T-helper 17 cell (primary cell): ENCODE measurements at places on chromosomes 5 and 9.

GRCh38 chr5:158294701-158295100 lies 435.8 kb upstream of the CLINT1 start:
- DNase-seq = no peak

DNA sequence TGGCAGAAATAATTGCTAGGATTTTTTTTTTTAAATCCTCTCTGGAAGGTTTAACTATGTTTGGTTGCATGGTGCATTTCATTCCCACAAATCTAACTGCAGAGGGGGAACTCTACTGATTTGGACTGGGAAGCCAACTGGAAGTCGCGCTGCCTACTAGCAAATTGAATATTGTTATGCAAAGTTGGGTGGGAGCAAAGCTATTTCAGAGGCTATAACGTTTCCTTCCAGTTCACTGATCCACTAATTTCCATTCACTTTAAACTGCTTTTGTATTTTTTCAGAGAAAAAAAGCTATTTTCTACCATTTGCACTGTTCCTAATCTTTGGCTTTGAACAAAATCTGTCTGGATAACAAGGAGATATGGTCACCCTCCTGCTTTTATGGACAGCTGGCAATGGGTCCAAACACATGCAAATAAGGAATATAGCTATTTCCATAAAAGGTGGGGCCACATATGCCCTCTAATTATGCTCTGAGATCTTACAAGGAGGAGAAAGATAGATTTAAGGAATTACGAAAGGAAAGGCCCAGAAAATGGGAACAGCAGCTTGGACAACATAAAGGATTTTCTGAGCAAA lies 40.1 kb downstream of the MACIR start:
- no peak for DNase-seq

DNA sequence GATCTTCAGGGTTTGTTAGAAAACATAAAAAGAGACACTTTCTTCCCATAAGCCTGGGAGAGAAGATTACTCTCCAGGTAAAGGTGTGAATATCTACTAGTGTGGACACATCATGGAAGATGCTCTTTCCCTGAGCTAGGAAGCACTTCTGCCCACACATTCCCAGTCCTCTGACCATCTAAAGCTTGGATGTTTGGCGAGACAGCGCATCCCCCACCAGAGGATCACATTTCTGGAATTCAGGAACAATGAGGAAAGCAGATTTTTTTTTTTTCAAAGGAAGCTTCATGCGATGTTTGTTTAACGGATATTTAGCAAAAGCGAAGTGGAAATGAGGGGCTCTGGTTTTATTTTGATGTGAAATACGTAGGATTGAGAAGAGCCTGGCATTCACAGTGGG lies 6.2 kb downstream of the SVEP1 start:
- no peak for DNase-seq

DNA sequence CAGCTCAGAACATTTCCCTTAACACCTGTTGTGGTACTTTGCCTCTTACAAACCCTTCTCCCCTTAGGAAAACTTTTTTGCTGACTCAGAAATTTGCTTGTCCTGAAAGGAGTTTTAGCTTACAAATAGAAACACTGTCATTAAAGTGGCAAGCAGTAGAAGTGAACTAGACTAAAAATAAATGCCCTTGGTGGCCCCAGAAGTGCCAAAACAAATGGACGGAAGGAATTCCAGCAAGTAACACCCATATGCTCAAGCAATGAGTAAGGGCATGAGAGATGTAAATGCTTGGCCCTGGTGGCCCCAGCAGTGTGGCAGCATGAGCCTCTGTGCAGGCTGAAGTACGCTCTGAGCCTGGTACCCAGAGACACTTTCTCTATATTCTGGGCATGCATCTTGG lies 8.6 kb downstream of the VLDLR start:
- no peak for DNase-seq

- DNase-seq = no peak
Observed at GRCh38 chr9:116370556-116370955, 217.0 kb downstream of the PAPPA start.

DNA sequence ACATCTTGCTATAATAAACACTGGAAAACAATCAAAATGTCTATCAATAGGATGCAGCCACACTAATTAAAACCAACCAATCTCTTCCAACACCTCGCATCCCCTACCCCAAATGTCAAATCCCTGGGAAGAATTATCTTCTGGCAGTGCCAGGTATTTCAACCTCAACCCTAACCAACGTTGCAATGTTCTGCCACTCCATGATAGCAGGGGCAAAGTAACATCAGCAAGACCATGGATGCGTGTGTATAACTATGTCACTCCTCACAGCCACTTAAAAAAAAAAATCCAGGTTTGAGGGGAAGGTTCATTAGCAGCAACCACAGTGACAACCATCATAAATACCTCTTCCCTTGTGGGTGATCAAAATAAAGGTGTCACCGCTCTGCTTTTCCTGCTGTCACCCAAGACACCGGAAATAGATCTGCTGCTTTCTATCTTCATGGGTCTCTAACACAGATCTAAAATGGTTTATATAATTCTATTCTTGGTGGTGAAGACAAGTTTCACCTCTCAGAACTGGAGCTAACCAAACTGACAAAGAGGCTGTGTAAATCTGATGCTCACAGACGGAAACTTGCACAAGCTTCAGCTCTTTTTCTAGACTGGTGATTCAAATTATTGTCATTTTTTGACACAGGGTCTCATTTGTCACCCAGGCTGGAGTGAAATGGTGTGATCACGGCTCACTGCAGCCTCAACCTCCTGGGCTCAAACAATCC lies 9.9 kb downstream of the HSPA9 start:
- no peak for DNase-seq

DNA sequence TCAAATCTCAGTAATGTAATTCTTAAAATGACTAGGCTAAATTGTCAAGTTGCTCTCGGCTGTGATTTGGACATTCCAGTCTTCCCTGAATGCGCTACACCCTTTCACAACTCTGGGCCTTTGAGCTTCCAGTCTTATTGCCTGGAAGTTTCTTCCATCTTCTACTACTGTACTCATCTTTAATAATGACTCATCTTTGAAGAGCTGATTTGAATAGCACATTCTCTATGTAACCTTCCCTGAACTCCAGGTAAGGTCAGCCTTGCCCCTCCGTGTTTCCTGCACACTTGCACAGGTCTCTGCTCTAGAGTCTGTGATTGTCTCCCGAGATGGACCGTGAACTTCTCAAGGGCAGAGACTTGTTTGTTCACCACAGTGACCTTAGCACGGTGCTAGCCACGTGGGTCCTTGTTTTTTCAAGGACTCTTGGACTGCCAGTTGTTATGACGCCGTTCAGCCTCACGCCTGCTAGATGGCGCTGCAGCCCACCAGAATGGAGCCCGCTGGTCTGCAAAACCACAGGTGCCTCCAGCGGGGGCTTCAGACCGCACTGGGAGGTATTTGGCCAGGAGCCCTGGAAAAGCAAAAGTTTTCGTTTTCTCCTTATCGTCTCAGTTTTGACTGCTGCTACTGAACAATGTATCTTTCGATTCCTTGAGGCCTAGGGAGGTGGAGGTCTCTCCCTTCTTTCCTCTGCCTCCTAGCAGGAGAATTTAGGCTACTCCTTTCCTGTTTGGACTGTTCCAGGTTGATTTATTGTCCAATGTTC lies 44.4 kb downstream of the SEC61B start:
- peak; percentile 41 for DNase-seq

- DNase-seq = no peak
Observed at GRCh38 chr9:72827950-72828731, 124.7 kb downstream of the ALDH1A1 start.

DNA sequence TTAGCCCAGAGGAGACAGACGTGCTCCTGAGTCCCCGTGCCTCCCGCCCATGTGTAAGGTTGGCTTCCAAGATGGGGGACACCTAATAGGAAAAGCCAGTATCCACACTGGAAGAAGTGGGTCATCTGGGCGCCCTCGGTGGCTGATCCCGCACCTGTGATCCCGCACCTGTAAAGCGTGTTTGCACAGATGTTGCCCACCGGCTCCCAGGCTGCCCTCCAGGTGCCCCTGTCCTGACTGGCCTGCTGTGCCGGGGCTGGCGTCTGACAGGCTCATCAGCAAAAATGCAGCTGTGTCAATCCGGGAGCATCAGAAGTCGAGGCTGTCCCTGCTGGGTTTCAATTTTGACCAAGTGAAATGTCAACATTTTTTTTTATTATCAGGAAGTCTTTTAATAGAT lies 88.5 kb downstream of the IRX1 start:
- no peak for DNase-seq

- no peak for DNase-seq
Observed at GRCh38 chr5:153084511-153084910, 406.0 kb upstream of the GRIA1 start.

DNA sequence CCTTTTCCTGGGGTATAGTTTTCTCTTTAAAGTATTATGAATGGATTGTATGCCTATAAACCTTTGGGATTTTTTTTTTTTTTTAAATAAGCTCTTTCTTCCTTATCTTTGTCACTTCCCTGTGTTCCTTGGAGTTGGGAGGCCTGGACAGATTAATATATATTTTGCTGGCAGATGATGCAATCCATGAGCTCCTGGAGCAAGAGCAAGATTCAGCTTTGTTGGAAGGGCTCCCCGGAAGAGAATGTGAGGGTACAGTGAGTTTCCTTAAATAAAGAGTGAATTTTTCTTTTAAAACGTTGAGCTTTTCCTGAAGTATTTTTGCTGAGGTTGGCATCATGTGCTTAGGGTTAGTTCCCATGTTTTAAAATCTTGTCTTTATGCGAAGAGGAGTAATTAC lies 98.7 kb upstream of the SLC28A3 start:
- no peak for DNase-seq

- peak; percentile 13 for DNase-seq
Observed at GRCh38 chr5:157993986-157994691, 135.2 kb upstream of the CLINT1 start.

DNA sequence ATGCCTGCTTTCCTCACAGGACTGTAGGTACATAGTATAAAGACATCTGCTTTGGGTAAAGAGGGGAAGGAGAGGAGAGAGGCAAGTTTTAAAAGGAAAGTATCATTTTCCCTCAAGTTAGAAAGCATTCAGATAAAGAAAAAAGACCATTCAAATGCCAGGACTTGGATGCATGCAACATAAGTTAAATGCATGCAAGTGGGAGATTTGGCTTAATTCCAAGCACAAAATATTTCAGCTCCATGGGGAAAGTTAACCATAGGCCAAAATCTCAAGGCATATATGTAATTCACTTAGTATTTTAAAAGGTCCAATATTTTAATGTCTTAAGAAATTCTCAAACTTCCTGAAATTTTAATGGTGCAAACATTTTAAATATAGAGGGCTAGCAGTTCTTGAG lies 36.4 kb downstream of the POU5F2 start:
- no peak for DNase-seq

DNA sequence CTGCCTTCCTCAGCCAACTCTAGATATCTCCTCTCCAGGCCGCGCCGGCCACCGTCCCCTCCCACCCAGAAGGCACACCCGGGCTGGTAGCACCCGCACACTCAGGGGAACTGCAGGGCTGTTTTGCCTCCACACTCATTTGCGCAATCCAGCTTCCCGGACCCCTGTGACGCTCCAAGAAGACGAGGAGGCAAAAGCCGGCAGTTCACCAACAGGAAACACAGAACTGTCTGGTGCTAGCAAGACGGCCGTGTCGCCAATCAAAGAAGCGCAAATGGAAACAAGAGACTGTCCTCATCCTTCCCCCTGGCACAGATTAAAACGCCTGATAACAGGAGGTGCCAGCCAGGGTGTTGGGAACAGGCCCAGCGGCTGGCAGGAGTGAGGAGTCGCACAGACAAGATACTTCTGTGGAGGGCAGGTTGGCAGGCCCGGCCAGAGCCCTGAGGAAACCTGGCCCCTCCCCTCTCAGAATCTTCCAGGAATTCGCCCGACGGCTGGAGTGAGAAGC lies 7.8 kb downstream of the AGPAT2 start:
- DNase-seq = no peak

DNA sequence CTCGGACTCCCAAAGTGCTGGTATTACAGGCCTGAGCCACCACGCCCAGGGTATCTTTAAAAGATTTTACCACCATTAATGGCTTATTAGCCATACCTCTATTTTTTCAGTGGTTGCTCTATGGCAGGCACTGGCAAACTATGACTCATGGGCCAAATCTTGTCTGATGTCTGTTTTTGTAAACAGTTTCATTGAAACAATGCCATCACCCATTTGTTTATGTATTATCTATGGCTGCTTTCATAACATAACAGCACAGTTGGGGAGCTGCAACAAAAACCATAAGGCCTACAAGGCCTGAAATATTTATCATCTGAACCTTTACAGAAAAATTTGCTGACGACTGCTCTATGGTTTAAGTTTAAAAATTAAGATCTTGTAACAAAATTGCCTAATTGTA lies 66.8 kb downstream of the SLC38A9 start:
- no peak for DNase-seq

DNA sequence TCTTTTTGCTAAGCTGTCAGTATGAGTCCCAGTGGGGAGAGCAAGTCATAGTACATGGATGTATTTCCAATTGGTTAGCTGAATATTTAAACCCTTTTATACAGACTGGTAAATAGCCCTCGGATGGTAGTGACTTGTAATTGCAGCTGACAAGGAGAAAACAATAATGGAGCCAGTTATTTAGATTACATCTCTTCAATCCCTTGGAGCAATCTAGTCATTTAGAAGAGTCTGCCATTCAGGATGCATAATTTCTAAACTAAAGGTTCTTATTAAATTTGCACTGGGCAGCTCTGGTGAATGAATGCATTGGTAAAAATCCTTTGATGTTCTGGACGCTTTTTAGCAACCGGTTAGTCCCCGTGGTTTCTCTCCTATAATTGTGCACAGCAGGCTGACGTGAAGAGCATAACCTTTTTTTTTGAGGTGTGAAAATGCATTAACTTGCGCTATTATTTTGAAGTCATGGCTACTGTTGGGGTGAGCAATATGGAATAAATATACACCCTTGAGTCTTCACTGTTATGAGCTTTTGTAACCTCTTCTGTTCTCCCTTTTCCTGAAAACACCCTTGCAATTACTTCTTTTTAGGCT lies 158.6 kb upstream of the CD180 start:
- no peak for DNase-seq

DNA sequence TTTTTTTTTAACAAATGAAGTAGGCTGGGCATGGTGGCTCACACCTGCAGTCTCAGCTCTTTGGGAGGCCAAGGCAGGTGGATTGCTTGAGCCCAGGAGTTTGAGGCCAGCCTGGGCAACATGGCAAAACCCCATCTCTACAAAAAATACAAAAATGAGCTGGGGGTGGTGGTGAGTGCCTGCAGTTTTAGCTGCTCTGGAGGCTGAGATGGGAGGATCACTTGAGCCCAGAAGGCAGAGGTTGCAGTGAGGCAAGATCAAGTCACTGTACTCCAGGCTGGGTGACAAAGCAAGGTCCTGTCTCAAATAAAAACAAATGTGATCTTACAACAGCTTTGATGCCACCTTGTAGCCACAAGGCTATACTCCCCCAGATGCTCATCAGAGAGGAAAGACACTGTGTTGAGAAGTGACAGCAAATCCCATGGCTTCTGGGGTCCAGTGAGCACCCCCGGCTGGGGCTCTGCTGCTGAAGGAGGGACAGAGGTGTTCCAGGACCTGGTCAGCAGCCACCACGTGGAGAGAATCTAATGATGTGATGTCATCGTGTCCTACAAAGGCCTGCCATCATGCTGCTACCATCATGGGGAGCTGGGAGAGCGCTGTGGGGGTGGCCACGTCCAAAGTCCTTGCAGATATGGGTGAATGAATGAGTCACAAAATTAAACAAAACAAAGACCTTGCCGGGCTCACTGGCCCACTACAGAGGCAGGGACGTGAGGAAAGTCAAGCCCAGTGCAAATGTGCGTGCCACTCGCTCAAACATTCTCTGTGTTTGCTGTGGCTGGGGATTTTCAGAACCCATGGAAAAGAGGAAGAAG lies 60.7 kb downstream of the PRRT1B start:
- DNase-seq = no peak
